ENCODE measurements at places on chromosomes 1 and 21. TPM values are rescaled to one million over a fixed set of nuclear protein-coding genes. Genes with fewer than 3 reads are reported as not detected.

DNA sequence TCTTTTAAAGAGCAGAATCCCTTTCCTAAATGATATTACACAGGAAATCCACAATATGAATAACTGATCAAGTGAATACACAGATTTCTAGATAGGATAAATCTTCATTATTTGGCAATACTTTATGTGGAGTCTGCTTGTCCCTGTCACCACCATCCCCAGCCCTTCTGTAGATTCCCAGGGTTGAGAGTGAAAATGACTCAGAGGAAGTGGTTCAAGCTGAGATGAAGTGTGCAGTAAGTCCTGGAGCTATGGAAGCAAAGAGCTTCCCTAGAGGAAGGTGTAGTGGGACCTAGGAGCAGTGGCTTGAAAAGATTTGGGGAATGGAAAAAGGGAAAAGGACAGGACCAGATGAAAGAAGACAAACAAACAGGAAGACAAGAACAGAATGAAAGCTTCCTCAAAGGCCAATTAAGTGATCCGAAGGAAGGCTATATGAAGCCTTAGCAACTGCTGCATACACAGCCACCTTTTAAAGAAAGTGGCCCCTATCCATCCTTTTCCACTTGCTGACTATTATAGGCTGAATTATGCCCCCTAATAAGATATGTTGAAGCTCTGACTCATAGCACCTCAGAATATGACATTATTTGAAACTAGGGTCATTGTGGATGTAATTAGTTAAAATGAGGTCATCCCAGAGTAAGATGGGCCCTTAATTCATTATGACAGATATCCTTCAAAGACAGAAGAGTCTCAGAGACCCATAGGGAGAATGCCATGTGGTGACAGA lies 96.5 kb upstream of the CAMK1G start:
- H3K27me3 ChIP-seq: peaks cover 3% of the 10 kb centered on the region
- H3K36me3 ChIP-seq: no peaks in the 10 kb centered on the region
- no peak overlapping the region for H3K27ac ChIP-seq
- no peak for ATAC-seq

DNA sequence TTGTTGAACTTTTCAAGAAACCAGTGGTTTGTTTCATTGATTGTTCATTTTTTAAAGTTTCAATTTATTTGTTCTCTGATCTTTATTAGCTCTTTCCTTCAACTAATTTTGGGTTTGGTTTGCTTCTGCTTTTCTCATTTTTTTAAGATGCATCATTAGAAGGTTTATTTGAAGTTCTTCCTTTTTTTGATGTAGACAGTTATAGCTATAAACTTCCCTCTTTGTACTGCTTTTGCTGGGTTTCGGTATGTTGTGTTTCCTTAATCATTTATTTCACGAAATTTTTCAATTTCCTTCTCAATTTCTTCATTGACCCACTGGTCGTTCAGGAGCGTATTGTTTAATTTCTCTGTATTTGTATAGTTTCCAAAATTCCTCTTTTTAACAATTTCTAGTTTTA lies 133.3 kb upstream of the GPR52 start:
- H3K36me3 ChIP-seq: peaks cover 98% of the 10 kb centered on the region
- no peak for ATAC-seq
- H3K4me1 ChIP-seq: peaks cover 8% of the 10 kb centered on the region
- no peaks in the 10 kb centered on the region for H3K27me3 ChIP-seq

DNA sequence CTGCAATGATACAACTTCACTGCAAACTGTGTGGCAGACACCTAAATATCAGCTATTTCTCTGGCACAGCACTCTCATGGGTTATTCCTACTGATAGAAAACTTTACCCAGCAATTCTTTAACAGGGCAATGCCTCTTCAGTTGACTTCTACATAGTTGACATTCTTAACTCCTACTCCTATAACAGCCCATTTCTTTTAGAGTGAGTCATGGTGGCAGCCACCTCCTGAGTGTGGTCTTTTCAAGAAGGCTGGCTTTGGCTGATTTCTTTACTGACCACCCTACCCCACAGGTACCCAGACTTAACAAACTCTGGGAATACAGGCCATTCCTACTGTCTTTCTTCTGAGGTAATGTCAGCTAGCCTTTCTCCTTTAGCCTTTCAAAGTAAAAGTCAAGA lies 805.8 kb upstream of the ADGRL2 start:
- H3K4me3 ChIP-seq: no peak overlapping the region
- no peaks in the 10 kb centered on the region for H3K36me3 ChIP-seq
- no peak for ATAC-seq
- no peaks in the 10 kb centered on the region for H3K4me1 ChIP-seq

DNA sequence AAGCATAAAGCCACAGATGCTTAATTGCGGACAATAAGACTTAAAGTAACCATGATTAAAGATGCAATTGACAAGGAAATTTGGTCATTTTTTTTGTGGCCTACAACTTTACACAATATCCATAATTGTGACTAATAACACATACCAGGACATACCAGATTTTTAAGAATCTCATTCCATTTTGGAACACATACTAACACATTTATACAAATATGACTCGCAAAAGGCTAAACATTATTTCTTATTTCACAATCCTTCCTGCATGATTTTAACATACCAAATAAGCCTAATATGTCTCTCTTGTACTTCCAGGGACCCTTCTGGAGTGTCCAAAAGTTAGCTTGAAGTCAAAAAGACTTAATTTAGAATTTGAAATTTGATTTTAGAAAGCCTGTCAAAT lies 48.8 kb downstream of the DR1 start:
- no peaks in the 10 kb centered on the region for H3K4me1 ChIP-seq
- no peak overlapping the region for H3K27ac ChIP-seq
- no peak overlapping the region for H3K4me3 ChIP-seq
- H3K36me3 ChIP-seq: no peaks in the 10 kb centered on the region
- no peak for ATAC-seq

- peak within 1 kb of the TSS; percentile 100 for H3K27ac ChIP-seq
- no peaks in the 10 kb centered on the region for H3K27me3 ChIP-seq
- ATAC-seq: peak; percentile 91
- peaks cover 47% of the 10 kb centered on the region for H3K36me3 ChIP-seq
- H3K4me1 ChIP-seq: peaks cover 45% of the 10 kb centered on the region
Observed at GRCh38 chr1:193059282-193060114, at the start of the genes RO60 and UCHL5. TSS of gene RO60 (plus strand) at chr1:193059612. CDS start at chr1:193069055, 9,443 bp downstream. TSS of gene UCHL5 (minus strand) at chr1:193059360. CDS start at chr1:193059260, 100 bp downstream.

RIPK4 gene
- 1.1 TPM for total RNA-seq

DNA sequence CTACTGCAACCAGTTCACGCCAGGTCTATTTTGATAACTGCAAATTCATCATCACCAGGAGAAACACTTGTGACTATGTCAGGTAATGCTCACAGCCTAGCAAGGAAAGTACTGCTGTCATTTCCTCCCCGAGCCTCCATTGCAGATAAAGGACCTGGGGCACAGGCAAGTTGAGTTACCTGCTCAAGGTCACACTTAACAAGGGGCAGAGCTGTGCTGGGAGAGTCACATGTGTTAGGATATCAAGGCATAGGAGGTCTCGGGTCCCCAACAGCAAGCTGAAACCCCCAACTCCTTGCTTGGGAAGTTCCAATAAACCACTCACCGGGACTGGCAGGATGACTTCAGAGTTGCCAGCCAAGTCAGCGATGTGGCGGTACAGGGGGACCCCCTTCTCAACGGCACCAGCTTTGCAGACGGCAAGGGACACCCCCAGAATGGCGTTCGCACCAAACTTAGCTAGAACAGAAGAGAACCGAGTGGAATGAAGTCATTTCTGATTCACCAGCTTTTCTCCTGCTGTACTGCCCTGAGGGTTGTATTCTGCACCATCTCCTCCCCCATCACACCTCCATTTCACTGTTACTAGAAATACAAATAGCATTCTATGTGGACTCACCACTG lies 11.6 kb downstream of the ENO1 start:
- H3K27me3 ChIP-seq: no peaks in the 10 kb centered on the region
- H3K4me1 ChIP-seq: peaks cover 36% of the 10 kb centered on the region
- H3K36me3 ChIP-seq: peaks cover 100% of the 10 kb centered on the region
- peak overlapping the region; percentile 61 for H3K4me3 ChIP-seq
- peak; percentile 80 for ATAC-seq
- peak overlapping the region; percentile 85 for H3K27ac ChIP-seq

GRCh38 chr1:10236405-10237156 lies 26.2 kb downstream of the KIF1B start:
- no peaks in the 10 kb centered on the region for H3K36me3 ChIP-seq
- H3K4me1 ChIP-seq: peaks cover 8% of the 10 kb centered on the region
- H3K27me3 ChIP-seq: no peaks in the 10 kb centered on the region
- ATAC-seq: peak; percentile 69
- H3K27ac ChIP-seq: peak overlapping the region; percentile 5

GRCh38 chr1:230260831-230261230 lies 165.3 kb downstream of the PGBD5 start:
- no peak overlapping the region for H3K27ac ChIP-seq
- H3K36me3 ChIP-seq: peaks cover 80% of the 10 kb centered on the region
- H3K4me3 ChIP-seq: no peak overlapping the region
- no peaks in the 10 kb centered on the region for H3K27me3 ChIP-seq
- no peaks in the 10 kb centered on the region for H3K4me1 ChIP-seq

GPR37L1 gene
- total RNA-seq: not detected

- no peak overlapping the region for H3K4me3 ChIP-seq
- H3K27me3 ChIP-seq: peaks cover 3% of the 10 kb centered on the region
- H3K4me1 ChIP-seq: no peaks in the 10 kb centered on the region
- no peaks in the 10 kb centered on the region for H3K36me3 ChIP-seq
- no peak for ATAC-seq
Observed at GRCh38 chr21:27759091-27759659, 792.3 kb upstream of the ADAMTS5 start.

PERM1 gene
- total RNA-seq: not detected

DNA sequence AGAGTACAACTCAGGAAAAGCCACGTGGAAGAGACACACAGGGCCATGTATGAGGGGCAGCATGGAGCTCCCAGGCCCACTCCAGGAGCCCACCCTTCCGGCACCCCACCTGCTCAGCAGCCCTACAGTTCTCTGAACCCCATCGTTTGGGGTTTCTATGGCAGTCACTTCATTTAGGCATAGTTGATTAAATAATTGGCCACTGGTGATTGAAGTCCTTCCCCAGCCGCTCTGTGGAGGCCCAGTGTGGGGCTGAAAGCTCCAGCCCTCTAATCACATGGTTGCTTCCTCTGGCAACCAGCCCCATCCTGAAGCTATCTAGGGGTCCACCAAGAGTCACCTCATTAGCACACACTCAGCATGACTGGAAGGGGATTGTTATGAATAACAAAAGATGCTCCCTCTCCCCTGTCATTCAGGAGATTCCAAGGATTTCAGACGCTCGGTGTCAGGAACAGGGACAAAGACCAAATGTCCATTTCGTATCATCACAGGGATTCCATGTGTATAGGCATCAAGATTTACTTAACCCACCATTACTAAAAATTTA lies 12.2 kb upstream of the S100A7A start:
- peaks cover 9% of the 10 kb centered on the region for H3K27me3 ChIP-seq
- no peak overlapping the region for H3K27ac ChIP-seq
- H3K36me3 ChIP-seq: no peaks in the 10 kb centered on the region
- no peak overlapping the region for H3K4me3 ChIP-seq
- ATAC-seq: no peak

GRCh38 chr1:238606896-238607295 lies 716.2 kb upstream of the ZP4 start:
- no peaks in the 10 kb centered on the region for H3K27me3 ChIP-seq
- no peaks in the 10 kb centered on the region for H3K36me3 ChIP-seq
- no peaks in the 10 kb centered on the region for H3K4me1 ChIP-seq
- no peak overlapping the region for H3K4me3 ChIP-seq
- no peak overlapping the region for H3K27ac ChIP-seq

DNA sequence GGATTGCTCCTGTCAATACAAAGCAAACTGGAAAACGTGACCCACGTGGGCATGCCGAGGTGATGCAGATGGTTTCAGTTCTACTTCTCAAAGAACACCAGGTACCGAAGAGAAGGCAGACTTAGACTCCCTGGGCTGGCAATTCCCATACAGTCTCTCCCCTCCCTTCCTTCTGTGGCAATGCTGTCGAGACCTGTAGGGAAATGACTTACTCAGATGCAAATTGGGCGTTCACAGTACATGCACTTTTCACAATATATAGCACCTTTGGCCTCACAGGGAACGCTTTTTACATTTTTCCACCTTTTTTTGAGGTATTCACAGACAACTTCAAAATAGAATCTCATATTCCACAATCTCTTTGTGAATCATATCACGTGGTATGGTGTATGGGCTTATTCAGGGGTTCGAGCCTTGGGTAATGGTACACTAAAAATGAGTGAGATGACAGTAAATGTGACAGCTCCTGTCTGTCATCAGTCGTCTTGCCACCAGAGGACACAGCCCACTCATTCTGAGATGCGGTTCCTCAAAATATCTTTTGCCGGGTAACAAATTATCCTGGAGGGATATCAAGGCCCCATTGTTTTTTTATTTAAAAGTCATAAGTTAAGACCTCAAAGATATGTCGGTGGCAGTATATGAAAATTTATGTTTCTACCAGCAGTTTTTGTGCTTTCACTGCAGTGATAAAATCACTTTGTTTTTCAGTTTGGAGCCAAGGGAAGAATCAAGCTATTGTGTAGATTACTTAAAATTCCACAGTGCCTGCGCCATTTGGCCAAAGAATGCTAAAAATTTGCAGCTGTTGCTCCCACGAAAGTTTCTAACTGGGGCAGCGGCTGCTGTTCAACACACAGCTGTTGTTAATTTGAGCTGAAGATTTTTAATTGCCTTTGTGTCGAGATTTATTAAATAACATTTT lies 168.4 kb downstream of the ZZZ3 start:
- H3K27me3 ChIP-seq: no peaks in the 10 kb centered on the region
- no peaks in the 10 kb centered on the region for H3K36me3 ChIP-seq
- H3K4me1 ChIP-seq: no peaks in the 10 kb centered on the region
- ATAC-seq: no peak
- no peak overlapping the region for H3K27ac ChIP-seq
- H3K4me3 ChIP-seq: no peak overlapping the region

DNA sequence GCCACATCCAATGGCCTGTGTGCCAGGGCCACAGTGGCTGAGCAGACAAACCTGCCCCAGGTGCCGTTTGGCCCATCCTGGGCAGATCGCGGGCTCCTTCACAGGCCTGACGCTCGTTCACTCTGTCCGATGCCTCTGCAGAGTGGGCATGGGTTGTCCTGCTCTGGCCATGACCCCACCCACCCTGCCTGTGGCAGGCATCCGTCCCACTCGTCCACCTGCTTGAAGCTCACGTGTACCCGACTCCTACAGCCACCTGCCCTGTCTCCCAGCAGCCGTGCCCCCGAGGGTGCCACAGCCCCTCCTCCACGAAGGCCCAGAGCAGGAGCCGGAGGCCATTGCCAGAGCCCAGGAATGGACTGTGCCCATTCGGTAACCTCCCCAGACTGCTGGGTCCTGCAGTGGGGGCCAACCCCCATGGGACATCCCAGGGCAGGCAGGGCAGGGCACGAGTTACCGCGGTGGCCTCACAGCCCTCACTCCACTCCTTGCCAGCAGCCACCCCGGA lies 41.9 kb downstream of the TRIM11 start:
- H3K27me3 ChIP-seq: no peaks in the 10 kb centered on the region
- no peak for ATAC-seq
- no peak overlapping the region for H3K4me3 ChIP-seq
- H3K4me1 ChIP-seq: no peaks in the 10 kb centered on the region

- H3K4me3 ChIP-seq: no peak overlapping the region
- H3K27ac ChIP-seq: no peak overlapping the region
- H3K4me1 ChIP-seq: no peaks in the 10 kb centered on the region
- peak; percentile 35 for ATAC-seq
Observed at GRCh38 chr21:30408782-30409494, 13.1 kb downstream of the KRTAP13-1 start.

- no peak for ATAC-seq
- no peaks in the 10 kb centered on the region for H3K36me3 ChIP-seq
- H3K4me3 ChIP-seq: no peak overlapping the region
- no peak overlapping the region for H3K27ac ChIP-seq
Observed at GRCh38 chr1:10979483-10979920, 33.0 kb upstream of the TARDBP start.
